ENCODE measurements at places on chromosomes 5 and 9. TPM values are rescaled to one million over a fixed set of nuclear protein-coding genes. Genes with fewer than 3 reads are reported as not detected.

The RNF208 gene
- 0.54 TPM for total RNA-seq

The AIF1L gene
- total RNA-seq: 11.6 TPM

The PHYHD1 gene
- total RNA-seq: 15.5 TPM

- no peak for DNase-seq
Observed at GRCh38 chr9:78252616-78253015, 16.7 kb downstream of the CEP78 start.

- DNase-seq: no peak
Observed at GRCh38 chr5:177380805-177381126, 3.5 kb upstream of the SLC34A1 start.
